ENCODE measurements at places on chromosomes 1 and 21.

GRCh38 chr1:199173356-199173755, 534.5 kb downstream of the PTPRC start:
- DNase-seq, result no peak

DNA sequence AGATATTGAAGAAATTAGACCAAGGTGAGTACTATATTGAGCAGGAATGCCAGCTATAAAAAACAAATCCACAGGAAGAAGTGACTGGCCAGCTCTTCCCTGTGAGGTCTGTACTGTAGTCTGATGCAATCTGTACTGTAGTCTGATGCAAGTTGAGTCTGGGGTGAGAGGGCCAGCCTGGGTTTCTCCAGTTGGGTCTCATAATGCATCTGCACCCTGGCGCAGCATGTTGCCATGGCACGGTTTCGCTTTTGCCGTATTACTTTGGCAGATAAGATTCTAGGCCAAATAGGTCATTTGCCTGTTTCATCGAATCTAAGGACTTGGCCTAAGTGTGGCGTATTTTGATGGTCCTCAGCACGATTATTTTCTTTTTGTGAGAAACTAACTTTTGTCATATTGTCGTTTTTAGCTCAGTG, 24.4 kb upstream of the PGD start:
- DNase-seq, result no peak

GRCh38 chr1:59077466-59078069, 219.3 kb upstream of the FGGY start:
- no peak for DNase-seq

- no peak for DNase-seq
These were observed 40.5 kb upstream of the MUTYH start for GRCh38 chr1:45380730-45381129.

DNA sequence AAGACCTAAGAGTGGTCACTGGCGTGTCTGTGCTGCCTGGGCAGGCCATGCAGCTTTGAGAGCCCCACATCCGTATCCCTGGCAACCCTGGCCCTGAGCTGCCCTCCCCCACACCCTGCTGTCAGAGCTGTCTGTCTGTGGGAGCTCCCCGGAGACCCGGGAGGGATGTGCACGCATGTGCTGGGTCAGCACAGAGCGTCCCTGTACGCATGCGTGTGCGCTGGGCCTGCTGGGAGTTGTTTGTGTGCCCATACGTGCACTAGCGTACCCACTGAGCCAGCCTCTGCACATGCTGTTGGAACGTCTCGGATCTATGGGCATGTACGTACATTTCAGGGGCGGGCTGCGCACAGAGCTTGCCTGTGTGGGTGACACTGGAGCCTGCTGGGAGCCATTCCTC, 89.3 kb downstream of the EPHB2 start:
- no peak for DNase-seq

DNA sequence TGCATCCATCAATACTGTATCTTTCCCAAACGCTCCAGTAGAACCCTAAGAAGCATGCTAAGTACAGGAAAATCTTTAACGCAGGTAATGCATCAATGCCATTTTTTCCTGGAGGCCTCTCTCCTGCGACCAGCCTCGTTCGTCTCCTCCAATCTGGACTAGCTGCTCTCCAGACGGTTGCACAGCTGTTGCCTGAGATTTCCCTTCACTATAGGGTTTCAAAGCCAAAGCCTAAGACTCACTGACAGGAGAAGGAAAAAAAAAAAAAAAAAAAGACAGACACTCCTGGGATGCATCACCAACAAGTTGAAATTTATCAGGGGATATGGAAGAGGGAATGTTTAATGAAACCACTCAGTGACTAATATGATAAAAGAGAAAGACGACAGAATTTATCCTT, 93.0 kb downstream of the APP start:
- no peak for DNase-seq

DNA sequence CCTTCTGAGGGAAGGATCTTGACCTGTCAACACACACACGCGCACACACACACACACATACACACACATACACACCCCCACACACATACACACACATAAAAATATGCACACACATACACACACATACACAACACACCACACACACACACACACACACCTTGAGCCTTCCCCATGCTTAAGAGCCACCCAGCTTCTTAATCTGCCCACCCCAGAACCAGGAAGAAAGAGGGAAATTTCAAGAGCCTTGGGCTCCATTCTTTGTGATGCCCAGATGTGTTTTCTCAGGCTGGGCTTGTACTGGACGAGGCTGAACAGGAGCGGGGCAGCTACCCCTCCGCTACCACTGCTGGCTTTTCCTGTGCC, 643.5 kb downstream of the KIF26B start:
- DNase-seq, result no peak

- no peak for DNase-seq
These were observed 366.5 kb downstream of the MATN1 start for GRCh38 chr1:30356839-30357238.

- DNase-seq, result no peak
These were observed 17.9 kb downstream of the PTPRF start for GRCh38 chr1:43548285-43549271.

DNA sequence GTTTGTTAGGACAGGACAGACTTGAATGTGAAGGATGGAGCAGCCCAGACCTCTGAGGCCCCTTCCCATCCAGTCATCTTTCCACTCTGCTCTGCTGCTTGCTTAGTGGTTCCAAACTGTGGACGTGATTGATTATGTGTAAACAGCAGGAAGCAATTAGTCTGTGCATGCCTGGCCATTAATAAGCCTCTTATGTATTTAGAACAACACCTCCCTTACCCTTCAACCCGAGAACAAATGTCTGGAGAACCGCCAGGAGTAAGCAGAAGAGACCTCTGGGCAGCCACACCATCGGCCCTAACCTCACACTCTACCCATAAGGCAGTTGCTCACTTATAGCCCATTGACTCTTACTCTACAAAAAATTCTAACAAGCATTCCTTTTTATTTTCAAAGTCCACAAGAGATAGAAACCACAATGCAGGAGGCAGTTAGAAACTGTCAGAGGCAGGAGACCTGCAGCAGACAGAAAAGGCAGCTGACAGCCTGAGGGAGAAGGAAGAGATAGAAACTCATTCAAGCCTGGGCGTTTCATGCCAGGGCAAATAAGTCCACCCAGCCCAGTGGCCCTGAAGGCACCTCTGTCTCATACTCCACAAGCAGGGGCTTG, 5.8 kb upstream of the EPHA8 start:
- DNase-seq, result no peak

DNA sequence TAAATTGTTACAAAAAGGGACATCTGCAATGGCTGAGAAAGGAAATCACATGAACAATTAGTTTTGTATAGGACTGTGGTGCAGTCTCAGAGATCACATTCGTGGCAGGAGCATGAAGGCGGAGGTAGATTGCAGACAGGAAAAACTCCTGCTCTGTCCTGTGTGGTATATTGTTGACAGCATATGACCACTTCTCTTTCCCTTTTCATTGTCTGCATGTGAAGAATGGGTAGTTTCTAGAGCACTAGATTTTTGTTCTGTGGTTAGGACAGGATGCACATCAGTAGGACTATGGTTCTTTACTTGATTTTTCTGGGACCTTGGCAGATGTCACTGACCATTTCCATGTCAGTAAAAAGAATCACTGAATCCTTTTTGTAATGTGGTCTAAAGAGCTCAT, 625.9 kb upstream of the PKN2 start:
- DNase-seq, result no peak
